CD4-positive, alpha-beta T cell treated with Interleukin-1 beta for 1 hour (primary cell): ENCODE measurements at places on chromosomes 3 and 15.

- DNase-seq, result no peak
Measured at GRCh38 chr3:154060238-154061000, 60.8 kb upstream of the ARHGEF26 start.

DNA sequence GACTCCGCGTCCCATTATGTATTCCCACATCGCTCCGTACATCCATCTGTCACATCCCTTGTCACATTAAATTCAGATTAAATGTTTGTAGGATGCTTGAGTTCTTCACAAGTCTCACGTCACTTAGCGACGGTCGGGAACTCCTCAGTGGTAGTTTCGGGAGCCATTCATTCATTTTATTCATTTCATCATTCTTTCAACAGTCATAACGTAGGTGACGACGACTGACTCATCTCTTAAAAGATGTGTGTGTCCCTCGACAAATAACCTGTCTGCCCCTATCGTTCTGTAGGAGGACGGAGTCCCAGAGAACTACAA lies 272 bp upstream of the SRPRB start:
- DNase-seq, result no peak

DNA sequence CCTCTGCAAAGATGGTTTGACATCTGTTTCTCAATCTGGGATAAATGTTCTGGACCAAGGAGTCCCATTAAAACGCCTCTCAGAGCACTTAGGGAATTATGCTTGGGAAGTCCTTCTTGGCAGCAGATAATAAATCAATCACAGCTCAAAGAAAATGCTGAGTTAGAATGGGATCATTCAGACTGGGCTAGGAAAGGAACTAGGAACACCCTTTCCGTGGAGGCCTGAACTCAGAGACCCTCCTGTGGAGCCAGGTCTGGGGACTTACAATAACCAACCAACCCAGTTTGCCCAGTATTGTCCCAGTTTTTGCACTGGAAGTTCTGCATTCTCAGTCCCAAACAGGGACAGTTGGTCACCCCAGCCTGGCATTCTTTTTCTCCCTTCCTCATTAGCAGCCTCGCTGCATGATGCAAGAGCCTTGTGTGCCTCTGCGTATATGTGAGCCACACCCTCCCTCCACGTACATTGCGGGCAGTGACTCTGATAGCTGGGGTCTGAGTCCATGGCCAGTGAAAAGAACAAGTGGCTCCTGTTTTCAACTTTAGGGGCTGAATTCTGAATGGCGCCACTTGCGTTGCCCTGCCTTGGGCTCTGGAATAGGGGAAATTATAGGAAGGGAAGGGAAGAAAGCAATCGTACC lies 88.7 kb downstream of the SEMA5B start:
- peak; percentile 5 for DNase-seq

- DNase-seq, result no peak
Measured at GRCh38 chr3:33057320-33058298, 39.3 kb downstream of the GLB1 start.

DNA sequence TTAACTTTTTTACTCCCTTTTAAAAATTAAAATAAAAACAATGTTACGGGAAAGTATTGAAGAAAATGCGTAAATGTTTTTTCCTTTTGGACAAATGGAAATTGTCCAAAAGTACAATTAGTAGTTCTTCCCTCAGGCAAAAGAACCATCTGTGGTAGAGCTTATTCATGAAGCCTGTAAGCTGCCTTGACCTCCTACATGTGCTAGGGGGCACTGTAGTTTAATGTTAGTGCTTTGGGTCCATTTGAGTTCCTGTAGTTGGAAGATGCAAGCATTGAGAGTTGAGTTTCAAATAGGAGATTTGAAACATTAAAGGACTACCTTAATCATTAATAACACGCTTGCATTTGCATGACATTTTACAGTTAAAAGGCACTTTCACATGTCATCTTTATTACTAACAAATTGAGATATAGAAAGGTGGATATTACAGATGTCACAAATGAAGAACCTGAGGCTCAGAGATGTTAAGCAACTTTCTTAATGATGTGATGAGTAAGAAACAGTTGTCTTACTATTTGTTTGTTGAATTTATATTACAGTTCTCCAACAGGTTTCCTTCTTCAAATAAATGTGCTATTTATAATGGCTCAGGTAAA lies 1.8 kb upstream of the ZNF385D start:
- no peak for DNase-seq

DNA sequence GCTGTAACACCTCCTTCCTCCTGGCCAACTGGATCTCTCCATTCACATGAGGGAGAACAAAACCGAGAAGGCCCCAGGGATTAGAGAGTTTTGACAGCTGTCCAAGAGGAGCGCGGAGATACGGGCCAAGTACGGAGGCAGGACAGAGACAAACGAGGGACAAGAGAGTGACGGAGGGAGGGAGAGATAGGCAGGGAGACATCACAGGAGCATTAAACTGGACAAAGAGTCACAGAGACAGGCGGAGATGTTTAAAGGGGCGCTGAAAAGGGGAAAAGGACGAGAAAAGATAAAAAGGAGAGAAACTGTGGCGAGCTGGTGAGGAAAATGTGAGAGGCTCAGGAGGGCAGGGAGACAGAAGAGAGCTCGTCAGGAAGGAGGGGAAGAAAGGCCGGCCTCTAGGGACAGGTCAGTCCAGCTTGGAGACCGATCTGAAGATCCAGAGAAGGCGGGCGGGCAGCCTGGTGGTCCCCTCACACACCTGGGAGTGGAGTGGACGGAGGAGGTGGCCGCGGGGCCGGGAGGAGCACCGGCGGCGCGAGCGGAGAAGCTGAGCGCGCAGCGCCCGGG lies 40.5 kb upstream of the ROPN1 start:
- no peak for DNase-seq

GRCh38 chr3:3855056-3855455 lies 55.8 kb downstream of the LRRN1 start:
- DNase-seq, result no peak

- no peak for DNase-seq
Measured at GRCh38 chr3:13588993-13589392, 40.1 kb downstream of the FBLN2 start.

DNA sequence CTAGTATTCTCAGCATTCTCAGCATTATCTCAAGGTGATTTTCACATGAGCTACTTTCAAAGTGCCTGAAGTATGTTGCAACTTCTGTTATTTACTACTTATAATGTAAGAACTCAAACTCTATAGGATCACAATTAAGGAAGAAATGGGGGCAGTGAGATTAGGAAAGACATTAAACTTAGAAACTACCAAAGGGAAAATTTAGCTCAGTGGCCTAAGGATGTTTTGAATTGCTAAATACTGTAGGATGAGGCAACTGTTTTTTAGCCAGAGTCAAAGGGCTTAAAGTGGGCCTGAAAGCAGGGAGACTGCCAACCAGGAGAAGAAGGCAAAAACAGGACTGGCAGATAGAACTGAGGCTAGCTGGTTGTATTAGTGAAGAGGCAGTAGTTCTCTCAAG lies 55.5 kb upstream of the MBNL1 start:
- no peak for DNase-seq

DNA sequence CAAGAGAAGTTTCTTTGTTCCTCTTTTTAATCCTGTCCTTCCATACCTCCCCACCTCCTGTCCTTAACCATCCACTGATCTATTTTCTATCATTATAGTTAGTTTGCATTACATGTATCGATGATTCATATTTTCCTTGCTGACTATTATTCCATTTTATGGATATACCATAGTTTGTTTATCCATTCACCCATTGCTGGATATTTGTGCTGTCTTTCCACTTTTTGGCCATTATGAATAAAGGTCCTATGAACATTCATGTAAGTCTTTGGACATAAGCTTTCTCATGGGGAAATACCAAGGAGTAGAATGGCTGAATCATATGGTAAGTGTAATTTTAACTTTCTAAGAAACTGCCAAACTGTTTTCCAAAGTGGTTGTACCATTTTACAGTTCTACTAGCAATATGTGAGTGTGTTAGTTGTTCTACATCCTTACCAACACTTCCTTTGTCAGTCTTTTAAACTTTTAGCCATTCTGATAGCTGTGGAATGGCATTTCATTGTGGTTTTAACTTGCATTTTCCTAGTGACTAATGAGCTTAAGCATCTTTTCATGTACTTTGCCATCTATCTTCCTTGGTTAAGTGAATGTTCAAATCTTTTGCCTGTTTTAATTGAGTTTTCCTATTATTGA lies 11.7 kb downstream of the ATP6V1A start:
- no peak for DNase-seq

DNA sequence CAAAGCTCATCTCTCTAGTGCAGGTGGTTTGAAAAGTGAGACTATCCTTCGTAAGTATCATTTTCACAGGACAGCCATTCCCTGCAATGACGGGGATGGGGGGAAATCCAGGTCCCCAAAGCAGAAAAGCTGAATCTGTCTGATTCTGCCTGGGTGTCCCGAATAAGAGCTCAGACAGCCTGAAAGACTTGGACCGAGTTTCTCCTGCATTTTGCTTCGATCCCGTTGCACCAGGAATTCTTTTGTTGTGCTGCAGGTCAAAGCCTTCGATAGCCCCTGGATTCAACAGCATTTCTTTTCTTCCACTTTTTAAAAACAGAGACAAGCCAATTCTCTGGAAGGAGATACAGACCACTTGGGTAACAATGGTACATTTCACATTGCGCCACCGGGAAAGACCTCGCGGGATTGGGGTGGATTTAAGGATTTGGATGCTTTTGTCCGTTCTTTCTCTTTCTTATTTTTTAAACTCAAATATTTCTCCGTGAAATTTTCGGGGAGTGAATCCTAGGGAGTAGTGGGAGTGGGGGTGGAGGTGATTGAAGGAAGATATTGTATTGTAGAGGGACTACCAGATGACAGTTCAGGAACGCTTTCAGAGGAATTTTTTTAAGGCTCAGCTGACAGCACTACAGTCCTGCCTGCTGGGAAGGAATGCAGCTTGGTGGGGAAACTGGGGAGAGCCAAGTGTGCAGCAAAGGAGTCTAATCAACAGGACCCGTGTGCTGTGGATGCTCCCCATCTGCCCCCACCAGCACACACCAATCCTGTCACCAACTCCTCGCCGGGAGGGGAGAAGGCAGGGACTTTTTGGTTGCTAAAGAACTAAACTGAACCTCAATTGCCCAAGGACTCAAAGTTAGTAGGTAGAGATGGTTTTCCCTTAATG lies 2.6 kb downstream of the SLITRK3 start:
- no peak for DNase-seq

DNA sequence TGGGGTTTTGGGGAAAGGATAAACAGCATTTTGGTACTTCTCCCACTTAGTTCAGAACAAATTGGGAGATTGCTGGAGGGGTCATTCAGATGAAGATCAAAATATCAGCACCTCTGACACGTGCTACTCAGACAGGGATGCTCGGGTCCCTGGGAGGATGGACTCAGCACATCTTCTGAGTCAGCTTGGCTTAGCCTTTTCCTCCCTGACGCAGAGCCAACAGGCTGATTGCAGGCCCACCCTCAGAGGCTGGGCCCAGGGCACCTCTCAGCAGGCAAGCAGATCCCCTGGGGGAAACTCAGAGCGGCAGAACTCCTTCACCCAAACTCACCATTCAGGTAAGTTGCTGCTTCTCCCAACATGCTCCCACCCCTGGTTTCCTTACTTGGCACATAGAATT lies 304.9 kb downstream of the TLE3 start:
- DNase-seq, result no peak

DNA sequence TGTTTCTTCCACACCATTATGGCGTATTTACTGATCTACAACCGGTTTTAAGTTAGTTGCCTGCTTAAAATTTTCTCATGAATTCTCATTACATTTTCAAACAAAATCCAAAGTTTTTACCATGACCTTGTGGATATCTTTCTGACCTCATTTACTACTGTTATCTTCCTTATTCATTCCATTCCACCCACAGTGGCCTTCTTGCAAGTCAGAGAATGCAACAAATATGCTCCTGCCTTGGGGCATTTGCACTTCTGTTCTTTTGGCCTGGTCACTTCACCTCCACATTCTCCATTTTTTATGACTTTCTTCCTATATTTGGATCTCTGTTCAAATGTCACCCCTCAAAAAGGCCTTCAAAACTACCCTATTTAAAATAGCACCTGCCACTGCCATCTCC lies 8.8 kb upstream of the SLC15A2 start:
- DNase-seq, result no peak

DNA sequence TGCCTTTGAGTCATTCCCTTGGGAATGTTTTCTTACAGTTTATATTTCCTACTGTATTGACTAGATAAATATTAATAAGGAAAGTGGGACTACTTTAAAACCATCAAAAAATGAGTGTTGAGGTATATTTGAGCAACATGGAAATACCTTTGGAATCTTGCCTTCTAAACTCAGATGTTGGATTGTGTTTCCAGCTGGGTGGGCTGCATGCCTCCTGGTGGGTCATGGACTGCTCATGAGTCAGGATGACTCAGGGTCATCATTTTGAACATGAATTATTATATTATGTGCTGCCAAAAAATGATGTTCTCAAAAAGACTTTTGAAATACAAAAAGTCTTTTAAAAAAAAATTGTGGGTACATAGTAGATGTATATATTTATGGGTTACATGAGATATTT lies 41.1 kb upstream of the APH1B start:
- no peak for DNase-seq

DNA sequence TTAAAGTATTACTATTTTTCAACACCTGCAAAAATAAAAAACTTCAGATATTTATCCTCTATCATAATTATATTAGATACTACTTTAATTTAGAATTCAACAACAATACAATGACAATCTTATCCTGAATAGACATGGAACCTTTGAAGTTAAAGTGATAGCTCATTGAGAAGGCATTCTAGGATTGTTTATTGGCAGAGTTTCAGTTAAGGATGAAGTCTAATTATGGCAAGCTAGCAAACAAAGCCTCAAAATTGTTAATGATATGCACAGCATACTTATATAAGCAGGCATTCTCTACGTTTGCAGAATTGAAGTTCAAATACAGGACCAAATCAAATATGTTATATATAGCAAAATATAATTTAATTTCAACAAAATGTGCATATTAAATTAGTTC lies 91.2 kb upstream of the ABI3BP start:
- DNase-seq, result no peak

DNA sequence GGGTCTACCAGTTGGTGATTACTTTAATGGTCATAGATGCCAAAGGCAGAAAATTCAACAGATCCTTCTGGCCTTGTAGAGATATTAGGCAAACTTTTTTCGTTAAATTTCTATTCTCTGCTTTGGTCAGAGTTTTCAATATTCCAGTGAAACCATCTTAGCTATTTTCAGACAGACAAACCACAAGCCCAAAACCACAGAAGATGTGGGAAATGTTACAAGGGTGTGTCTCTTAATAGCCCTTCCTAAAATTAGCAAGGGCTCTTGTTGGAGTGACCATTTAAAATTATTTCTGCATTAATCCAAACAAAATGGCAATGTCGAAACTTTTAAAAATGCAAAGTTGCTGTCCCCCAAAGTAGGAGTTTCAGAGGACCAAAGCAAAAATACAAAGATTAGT lies 102.8 kb downstream of the ARRDC4 start:
- no peak for DNase-seq

- peak; percentile 33 for DNase-seq
Measured at GRCh38 chr3:195550723-195551122, 7.6 kb upstream of the PPP1R2 start.
